ENCODE measurements at places on chromosomes 3 and 15.
A peak's percentile ranks its signal among the peaks of the same experiment; 100 is the strongest.

- no peak for ATAC-seq
Measured at GRCh38 chr15:31953478-31953877, 76.8 kb upstream of the CHRNA7 start.

- ATAC-seq: no peak
Measured at GRCh38 chr3:176961916-176962315, 235.4 kb downstream of the TBL1XR1 start.

DNA sequence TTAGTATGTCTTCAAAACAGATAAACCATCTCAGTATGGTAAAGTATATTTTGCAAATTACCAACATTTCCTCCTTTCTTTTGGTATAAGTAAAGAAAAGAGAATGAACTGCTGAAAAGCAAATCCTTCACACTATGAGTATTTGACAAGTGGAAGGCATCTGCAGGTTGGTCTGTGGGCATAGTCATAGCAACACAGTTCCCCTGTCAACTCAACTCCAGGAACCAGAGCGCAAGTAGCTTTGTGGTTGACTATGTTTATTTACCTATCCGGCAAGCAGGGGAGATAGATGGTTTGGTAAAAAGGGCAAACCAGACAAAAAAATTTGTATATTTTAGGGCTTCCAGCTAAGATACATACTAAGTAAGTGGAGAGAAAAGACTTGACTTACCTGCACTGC, 88.3 kb upstream of the PPIB start:
- peak; percentile 20 for ATAC-seq

- no peak for ATAC-seq
Measured at GRCh38 chr3:11995120-11995519, 9.1 kb upstream of the SYN2 start.

DNA sequence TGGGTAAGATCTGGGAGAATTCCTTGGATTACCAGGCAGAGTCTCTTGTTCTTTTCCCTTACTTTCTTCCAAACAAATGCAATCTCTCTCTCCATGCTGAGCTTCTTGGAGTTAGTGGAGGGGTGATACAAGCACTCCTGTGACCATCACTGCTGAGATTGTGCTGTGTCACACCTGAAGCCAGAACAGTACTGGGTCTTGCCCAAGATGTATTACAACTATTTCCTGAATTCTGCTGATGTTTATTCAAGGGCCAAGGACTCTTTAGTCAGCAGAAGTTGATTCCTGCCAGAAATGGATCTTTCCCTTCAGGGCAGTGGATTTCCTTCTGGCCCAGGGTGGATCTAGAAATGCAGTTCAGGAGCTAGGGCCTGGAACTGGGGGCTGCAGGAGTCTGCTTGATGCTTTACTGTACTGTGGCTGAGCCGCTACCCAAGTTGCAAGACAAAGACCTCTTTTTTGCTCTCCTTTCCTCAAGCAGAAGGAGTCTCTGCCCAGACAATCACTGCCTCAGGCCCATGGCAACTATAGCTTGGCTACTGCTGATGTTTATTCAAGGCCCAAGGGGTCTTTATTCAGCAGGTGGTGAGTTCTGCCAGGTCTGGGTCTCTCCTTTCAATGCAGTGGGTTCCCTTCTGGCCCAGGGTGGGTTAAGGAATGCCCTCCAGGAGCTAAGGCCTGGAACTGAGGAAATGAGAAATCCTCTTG, 98.8 kb downstream of the SH3GL3 start:
- ATAC-seq: no peak

- ATAC-seq: no peak
Measured at GRCh38 chr3:16836505-16837237, 48.1 kb upstream of the PLCL2 start.

- ATAC-seq: no peak
Measured at GRCh38 chr15:78421238-78421965, 16.6 kb upstream of the IREB2 start.

DNA sequence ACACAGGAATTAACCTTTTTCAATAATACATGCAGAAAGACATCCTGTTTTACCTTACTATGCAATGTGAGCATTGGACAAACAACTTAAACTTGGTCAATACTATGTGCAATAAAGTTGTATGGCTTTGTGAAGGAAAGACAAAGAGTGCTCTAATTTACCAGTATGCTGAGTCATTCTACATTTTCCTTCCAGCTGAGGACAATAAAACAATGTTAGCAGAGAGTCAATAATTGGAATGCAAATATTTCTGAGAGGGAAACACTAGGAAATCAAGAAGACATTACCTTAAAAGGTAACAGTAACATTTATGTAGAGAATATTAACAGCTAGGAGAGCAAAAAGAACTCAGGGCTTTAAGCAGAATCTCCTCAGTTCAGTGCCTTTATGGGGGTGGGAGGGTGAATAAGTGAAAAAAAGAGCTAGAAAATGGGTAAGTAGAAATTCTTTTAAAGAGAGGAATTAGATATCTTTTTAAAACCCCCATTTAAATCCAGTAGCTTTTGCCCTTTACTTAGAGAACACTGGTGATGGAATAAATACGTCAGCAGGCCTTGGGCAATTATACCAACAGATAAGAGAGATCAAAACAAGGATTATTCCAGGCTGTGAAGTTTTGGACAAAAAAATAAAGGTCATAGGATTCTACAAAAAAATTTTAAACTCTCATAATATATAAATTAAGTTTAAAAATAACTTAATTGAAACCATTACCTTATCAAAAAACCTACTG, 11.6 kb upstream of the HGD start:
- no peak for ATAC-seq

GRCh38 chr3:43032646-43033628, 53.8 kb downstream of the GASK1A start:
- ATAC-seq: no peak

- no peak for ATAC-seq
Measured at GRCh38 chr3:63914312-63914711, 2.1 kb upstream of the SCAANT1 start.

DNA sequence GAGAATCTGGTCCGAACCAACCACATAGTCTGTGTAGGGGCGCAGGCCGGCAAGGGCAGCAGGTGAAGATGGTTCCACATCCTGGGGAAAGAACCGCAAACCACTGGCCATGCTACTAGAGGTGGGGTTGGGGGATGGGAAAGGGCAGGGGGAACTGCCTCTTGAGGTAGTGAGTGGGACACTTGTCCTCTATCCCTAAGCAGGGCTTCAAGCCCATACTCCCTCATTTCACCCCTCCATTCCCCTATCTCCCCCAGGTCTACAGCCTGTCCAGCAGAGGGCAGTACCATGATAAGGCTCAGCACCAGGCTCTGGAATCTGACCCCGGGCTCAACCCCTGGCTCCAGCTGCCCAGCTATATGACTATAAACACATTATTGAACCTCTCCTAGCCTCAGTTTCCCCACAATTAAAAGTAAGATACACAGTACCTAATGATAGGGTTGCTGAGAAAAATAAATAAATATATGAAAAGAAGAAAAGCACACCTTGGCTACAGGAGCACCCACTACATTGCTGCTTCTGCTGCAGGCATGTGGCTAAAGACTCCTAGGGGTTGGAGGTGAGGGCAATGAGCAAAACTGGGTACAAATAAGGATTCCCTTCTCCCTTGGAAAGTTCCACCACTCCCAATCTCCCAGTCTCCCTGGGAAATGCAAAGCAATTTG, 6.3 kb downstream of the GORASP1 start:
- ATAC-seq: peak; percentile 77

DNA sequence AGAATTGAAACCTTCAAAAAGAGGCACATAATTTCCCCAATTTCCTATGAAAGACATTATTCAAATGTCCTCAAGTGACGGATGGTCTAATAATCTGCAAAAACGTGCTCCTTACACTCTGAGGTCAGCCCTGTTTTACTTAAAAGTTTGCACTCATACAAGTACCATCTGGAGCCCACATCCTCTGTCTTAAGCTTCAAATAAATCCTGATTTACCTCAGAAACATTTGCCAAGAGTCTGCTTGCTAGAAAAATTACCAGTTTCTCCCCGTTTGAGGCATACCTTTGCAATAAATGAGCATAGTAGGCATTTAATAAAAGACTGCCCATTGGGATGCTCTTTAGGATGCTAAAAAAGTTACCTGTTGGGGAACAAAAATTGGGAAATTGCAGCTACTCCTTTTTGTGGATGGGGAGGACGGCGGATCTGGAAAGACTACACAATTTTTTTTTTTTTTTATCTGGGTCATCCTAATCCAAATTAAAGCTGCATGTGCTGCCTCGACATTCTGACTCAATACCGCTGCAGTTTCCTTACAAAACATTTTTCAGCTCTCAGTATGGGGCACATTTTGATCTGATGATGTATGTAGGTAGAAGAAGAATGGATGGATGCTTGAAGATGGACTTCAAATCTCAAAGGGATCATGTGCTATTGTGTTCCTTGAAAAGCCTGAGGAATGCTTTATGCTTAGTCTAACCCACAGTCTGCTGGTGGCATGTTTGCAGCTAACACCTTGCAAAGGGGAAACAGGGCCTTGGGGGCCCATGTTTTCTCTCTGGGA, 233.7 kb upstream of the ADAMTS9 start:
- ATAC-seq: no peak

DNA sequence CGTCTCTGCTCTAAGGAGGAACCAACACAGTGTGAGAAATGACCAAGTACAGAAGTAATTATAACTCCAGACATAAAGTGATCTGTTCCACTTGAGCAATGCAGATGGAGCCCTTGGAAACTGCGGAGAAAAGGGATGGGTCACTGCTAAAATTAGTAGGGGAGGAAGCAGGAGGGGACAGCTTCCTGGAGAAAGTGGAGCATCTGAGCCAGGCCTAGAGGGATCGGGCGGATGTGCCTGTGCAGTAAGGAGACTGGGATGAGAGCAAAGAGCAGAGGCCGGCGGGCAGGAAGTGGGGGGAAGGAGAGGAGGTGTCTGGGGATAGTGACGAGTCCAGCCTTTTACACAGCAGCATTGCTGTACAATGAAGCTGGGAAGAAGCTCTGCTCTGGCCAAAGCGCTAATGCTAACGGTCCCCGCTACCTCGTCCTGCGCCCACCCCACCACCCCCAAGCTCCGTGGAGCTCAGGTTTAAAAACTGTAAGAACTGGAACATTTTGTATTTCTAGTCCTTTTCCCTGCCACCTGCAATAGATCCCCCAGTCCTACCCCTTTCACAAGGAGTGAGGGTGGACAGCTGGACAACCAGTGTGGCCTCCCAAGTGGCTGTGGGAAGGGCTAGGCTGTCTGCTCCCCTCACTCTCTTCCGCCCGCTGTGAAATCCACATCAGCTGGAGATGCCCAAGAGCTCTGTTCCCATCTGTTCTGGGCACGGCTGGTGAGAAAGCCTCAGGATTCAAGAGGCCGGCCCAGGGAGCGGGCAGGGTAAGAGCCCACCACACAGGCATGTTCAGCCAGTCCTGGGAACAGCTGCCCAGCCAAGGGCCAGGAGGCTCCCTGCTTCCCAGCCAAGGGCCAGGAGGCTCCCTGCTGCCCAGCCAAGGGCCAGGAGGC, 53.0 kb upstream of the HES1 start:
- ATAC-seq: no peak

DNA sequence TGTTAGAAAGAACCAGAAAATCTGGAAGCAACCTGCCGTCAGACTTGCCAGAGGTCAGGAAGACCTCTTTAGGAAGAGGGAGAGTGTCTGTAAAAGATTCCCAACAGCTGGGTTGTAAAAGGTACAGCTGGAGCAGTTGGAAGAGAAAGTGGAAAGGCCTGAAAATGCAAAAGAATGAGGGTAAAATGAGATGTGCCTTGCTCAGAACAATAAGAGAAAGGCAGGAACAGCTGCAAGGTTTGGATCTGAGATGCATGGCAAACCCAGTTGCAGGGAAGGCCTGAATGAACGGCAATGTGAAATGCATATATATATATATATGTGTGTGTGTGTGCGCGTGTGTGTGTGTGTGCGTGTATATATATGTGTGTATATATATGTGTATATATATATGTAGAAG, 88.1 kb downstream of the ZIC1 start:
- ATAC-seq: no peak

GRCh38 chr3:112770032-112770626, 76.5 kb downstream of the CD200R1L start:
- peak; percentile 73 for ATAC-seq

DNA sequence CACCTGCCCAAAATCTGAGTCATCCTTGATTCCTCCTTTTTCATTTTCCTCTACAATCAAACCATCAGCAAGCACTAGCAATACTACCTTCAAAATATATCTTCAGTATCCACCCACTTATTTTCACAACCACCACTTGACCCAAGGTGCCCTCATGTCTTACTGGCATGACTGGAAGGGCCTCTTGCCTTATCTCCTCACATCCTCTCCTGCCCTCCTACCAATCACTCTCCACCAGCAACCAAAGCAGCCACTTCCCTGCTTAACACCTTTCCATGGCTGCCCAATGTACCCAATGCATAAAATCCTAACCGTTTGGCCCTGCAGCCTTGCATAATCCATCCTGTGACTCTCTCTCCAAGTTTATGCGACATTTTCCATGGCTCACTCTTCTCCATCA, 76.0 kb downstream of the MTHFS start:
- ATAC-seq: no peak

DNA sequence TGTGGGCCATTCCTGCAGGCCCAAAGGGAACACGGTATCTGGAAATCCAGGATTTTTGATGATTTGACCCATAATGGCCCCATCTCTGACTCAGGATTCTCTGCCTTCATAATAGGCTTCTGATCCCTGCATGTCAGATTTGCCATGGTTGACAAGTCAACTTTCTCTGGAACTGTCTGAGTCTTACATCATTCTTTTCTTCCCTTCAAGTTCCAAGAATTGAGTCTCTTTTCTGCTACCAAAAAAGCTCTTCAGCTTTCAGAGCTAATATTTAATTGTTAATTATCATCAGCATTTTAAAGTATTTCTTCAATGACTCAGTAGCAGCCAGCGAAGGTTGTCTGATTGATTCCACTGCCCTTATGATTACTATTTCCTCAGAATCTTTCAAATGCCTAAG, 244.4 kb upstream of the COL8A1 start:
- ATAC-seq: no peak

- no peak for ATAC-seq
Measured at GRCh38 chr3:58588030-58588614, 10.9 kb upstream of the FAM107A start.

- ATAC-seq: no peak
Measured at GRCh38 chr15:87944050-87944449, 312.5 kb downstream of the NTRK3 start.

DNA sequence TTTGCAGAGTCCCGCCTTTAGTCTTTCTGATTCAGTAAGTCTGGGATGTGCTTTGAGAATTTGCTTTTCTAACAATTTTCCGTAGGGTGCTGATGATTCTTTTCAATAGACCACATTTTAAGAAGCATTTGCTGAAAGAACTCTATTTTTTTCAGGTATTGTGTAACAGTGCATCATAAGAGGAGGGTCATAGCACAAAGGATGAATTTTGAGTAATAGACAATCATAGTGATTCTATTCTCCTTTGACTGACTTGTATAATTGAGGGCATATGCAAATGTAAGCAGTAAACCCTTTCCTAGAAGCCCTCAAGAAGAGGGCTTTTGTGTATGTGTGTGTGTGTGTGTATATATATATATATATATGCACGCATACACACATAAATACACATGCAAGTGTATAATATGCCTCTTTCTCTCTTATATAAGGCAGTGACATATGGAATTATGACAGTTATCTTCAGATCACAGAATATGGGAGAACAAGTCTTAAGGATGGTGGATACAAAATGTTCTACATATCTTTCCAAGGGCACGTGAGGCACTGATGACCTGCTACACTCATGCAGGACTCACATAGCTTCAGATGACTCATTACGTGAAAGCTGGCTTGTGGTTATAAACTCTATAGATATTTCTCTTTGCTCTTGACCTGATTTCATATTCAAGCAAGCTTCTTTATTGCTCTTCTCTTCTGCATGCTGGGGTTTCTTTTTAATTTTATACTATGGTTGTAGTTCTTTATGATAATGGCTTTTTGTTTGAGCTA, 6.5 kb upstream of the PLSCR1 start:
- peak; percentile 75 for ATAC-seq
